ENCODE measurements at places on chromosomes 3 and 15.

DNA sequence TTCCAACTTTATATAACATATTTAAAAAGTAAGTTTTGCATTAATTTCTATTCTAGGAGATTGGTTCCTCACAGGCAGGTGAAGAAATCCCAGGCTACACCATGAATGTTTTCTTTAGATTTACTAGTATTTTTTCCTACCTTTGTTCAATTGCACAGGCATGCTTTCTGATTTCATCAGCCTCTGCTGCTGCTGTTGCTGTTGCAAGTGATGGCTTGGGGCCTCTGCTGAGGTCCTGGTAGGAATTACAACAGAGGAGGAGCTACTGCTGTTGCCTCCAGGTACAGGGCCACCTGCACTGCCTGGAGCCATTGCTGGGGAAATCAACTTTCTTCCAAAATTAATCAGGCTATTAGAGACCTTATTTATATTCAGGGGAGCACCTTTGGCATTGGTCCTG, 353.3 kb downstream of the PLCL2 start:
- DNase-seq: no peak

GRCh38 chr3:53227993-53228885, 27.6 kb downstream of the TKT start:
- DNase-seq: no peak

- DNase-seq: no peak
These were observed 184.1 kb upstream of the TLE3 start for GRCh38 chr15:70281811-70282307.

DNA sequence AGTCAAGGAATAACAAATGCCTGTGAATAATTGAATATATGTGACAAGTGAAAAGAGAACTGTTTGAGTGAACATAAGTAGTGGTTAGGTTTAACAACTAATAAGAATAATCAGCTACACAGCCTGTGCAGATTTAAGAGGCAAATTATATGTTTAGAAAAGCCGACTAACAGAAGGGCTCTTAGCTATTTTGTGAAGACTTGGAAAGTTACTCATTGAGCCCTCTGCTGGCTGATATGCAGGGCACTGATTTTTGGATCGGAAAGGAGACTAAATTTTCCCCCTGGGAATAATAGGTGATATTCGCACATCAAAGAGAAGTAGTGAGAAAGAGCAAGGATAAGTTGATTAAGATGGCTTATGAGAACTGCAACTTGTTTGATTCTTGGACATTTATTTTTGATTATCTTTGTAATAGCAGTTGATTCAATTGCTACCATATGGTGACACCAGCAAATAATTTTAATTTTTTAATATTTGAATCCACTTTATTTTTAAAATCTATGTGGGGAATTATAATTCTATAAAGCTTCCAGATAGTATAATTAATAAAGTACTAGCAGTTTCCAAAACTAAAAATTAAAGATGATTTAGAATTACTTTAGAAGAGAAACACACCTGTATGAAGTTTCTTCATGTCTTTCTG, 156.2 kb downstream of the NLGN1 start:
- DNase-seq: peak; percentile 15

GRCh38 chr15:85956532-85957275, 123.0 kb upstream of the AGBL1 start:
- no peak for DNase-seq

DNA sequence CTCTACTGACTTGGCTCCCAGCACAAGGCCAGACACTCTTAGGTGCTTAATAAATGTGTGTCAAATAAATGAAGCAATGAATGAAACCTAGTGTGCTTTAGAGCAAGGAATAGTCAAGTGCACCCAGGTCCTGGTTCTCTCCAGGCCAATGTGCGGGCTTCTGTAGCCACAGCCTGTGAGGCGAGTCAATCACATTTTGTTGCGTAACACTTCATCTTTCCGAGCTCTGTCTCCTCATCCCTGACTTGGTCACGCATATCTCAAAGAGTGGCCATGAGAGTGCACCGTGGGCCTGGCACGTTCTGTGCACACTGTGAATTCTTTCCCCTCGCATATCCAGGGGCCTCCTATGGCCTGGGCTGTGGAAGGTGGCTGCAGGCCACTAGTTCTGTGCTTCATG, 11.4 kb upstream of the SH3GL3 start:
- DNase-seq: no peak

DNA sequence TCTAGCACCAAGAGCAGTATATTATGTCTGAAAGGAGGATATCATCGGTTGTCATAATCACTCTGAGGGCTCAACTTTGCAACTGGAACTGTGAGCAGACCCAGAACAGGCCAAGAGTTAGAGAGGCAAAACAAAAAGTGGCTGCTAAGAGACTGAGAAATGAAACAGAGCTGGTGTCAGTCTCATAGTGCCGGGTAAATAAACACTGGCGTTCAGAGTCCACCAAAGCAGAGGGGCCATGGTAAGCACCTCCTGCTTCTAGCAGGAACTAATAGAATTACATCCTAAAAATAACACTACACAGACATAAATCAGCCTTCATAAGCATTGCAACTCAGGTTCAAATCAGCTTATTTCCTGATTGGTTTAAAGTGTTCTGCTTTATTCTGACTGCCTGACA, 10.3 kb upstream of the IL12A start:
- DNase-seq: no peak

DNA sequence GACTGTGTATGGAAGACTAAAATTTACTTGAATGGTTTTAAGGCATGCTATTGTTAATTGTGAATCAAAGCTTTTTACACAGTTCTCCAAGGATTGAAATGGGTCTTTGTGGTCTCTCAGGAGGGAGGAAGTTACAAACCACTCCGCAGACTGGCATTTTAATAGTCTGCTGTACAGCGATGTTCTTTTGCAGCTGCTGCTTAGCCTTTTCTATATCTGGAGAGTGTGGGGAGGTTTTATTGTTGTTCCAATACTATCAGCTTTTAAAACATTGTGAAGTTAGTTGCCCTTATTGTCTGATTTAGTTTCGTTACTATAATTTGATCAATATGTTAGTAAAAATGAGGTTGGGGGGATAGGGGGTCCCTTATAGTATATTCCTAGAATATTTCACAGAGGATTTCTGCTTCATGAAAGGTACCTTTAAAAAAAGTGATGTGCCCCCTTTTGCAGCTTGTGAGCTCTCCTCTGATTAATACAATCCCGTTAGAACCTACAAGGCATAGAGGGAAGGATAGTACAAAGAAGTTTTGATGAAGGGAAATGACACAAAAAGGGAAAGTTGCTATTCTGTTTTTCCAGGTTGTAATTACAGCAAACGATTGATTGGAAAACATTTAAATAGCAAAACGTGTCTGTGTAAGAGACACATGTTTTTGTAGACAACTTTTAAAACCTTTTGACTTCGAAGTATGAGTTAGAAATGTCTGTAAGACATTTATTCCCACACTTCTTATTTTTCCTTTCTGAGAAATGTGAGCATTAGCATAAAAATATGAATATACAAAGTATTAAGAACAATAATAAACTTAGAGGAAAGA, 158.3 kb upstream of the CGNL1 start:
- DNase-seq: no peak

DNA sequence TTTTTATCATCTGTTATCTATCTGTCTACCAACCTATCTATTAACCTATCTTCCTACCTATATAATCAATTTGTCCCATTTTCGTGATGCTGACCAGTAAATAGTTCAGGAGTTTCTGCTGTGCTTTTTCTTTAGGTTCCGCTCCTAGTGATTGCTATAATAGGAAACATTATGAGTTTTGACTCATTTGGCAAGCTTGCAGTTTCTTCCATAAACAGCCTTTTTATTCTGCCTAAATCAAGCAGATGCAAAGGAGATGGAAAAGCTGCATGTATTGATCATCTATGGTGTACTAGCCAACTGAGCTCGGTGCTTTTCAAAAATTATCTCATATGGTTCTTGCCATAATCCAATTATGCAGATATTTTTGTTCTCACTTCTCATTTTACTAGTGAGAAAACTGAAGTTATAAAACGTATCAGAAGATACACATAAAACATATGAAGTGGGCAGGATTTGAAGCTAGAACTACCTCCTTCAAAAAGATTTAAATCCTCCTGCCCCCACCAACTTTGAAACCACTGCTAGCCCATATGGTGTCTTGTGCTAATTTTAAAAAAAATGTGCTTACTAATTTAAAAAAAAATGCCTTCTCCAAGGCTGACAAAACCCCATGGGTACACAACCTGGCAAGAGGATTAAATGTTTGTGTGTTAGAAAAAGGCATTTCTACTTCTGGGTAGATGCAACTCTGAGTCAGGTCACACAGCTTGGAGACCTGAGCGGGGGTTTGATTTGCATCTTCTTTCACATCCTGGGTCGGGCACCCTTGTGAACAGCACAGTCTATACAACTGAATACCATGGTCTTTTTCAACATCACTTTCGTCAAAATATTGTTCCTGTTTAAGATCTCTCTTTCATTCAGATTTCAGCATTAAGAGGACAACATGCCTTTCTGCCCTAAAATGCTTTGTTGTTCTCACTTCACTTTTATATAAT, 267.0 kb downstream of the CHL1 start:
- peak; percentile 23 for DNase-seq

DNA sequence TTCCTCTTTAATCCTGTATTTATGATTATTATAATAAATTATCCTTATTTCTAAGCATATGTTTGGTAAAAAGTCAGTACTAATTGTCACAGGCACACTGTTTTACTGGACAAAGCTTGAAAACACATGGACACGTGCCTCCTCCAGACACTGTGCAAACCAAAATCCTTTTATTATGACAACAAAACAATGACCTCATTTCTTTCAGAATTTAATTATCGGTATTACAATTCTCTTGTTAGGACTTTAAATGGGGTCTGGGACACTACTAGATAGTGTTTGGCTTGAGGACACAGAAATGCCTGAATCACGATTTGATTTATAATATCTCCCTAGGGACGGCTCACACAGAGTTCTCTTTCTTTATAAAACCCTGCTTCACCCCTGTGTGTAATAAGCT, 107.3 kb upstream of the IGSF10 start:
- no peak for DNase-seq

DNA sequence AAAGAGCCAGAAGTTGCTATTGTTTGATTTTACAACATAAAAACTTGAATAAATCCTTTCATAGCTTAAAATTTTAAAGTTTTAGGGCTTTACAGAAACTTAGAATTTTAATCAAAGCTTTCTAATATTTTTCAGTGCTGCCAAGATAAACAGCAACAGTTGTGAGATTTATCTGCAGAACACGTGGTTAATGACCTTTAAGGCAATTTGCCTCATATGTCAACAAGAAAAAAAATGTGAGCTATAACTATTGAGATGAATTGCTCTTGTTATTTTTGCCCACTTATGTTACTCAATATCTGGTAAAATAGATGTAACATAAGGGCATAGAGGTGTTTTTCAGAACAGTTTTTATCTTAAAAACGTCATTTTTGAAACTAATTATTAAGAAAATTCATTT, 96.7 kb upstream of the NECTIN3 start:
- no peak for DNase-seq

GRCh38 chr3:101926594-101927105, 77.3 kb downstream of the NFKBIZ start:
- no peak for DNase-seq

DNA sequence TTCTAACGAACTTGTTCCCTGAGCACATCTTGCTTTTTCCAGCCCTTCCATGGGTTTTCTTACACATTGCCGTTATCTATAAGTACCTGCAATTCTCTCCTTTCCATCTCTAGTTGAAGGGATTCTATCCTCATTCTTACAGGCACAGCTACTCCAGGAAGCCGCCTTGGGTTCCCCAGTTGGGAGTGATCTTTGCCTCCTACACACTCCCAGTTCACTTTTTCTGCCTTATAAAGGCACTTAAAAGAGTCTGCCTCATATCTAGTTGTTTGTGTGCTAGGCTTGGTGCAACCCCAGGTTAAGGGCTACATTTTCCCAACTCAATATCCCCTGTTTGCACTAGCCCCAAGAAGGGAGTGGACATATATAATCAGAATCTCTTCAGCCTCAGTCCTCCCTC, 44.0 kb upstream of the IREB2 start:
- DNase-seq: no peak

GRCh38 chr15:58037723-58038301, 27.7 kb downstream of the ALDH1A2 start:
- no peak for DNase-seq

DNA sequence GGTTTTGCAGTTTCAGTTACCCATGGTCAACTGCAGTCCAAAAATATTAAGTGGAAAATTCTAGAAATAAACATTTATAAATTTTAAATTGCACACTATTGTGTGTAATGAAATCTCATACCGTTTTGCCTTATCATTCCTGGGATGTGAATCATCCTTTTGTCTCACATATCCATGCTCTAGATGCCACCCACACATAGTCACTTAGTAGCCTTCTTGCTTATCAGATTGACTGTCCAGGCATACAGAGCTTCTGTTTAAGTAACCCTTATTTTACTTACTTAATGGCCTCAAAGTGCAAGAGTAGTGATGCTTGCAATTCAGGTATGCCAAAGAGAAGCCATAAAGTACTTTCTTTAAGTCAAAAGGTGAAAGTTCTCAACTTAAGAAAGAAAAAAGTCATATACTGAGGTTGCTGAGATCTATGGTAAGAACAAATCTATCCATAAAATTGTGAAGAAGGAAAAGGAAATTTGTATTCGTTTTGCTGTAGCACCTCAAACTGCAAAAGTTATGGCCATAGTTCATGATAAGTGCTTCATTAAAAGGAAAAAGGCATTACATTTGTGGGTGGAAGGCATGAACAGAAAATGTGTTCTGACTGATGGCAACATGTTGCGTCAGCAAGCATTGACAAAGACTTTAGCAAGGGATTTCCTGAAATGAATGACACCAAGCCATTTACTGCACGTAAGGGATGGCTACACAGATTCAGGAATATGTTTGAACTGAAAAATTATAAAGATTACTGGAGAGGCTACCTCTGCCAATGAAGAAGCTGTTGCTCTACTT, 43.8 kb downstream of the SPATA16 start:
- no peak for DNase-seq

DNA sequence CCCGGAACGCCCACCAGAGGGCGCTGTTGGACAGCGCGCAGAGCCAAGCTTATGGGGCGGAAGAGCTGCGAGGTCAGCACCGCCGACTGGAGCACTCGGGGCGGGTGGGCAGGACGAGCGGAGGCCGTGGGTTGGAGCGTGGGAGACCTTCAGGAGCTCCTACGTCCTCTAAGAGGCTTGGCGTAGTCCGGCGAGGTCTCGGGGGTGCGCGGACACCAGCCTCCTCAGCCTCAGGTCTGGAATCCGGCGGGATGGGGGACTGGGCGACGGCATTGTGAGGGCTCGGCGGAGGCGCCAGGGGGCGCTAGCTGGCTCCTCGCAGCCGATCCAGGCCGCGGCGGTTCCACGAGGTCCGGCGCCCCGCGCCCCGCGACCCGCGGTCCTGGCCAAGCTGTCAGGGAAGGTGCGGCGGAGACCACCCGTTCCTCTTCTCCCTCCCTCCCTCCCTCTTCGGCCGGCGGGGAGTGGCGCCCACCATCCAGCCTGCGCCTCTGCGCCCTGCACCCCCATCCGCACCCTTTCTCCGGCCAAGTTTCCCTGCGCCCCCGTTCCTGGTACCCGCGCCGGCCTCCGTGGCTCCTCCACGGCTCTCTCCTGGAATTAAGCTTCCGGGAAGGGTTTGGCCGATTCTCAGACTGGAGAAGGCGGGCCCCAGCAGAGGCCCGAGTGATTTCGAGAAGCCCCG, 24.3 kb upstream of the POLG start:
- peak; percentile 60 for DNase-seq

GRCh38 chr15:65949491-65949890, 80.2 kb downstream of the RAB11A start:
- DNase-seq: no peak

- DNase-seq: no peak
These were observed 25.4 kb upstream of the LIMD1 start for GRCh38 chr3:45568848-45569762.

- DNase-seq: no peak
These were observed 119.5 kb upstream of the PRICKLE2 start for GRCh38 chr3:64344721-64345207.

- DNase-seq: no peak
These were observed 35.8 kb downstream of the ARMC8 start for GRCh38 chr3:138222942-138223287.

GRCh38 chr3:42183991-42184632, 81.9 kb downstream of the CCK start:
- no peak for DNase-seq
